ENCODE measurements at places on chromosomes 5 and 9.

GRCh38 chr5:132259069-132259851, 1.8 kb downstream of the PDLIM4 start:
- peak; percentile 36 for DNase-seq

- DNase-seq: no peak
These were observed 1.2 kb upstream of the GARIN3 start for GRCh38 chr5:157167214-157167621.

GRCh38 chr5:44862808-44863207, 54.1 kb downstream of the MRPS30 start:
- DNase-seq: peak; percentile 25

DNA sequence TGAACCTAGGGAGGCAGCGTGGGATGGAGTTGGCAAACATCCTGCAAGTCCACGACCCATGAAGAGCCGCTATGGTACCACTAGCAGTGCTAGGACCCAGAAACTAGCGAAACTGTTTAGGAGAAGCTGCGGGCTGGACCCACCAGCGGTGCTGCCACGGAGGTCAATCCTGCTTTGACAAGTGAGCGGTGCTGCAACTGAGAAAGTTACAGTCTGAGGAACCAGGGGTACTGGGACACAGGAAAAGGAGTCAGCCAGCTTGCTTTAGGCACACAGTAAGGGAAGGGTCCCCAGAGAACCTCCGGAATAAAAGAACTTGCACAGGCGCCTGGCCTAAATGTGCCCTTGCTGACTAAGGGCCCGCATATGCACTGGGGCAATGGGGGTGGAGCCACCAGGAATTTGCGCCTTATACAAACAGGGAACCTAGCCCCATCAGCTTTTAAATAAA, 23.6 kb upstream of the ANXA2R start:
- no peak for DNase-seq

- DNase-seq: no peak
These were observed 234.9 kb upstream of the ACTBL2 start for GRCh38 chr5:57717555-57717954.

DNA sequence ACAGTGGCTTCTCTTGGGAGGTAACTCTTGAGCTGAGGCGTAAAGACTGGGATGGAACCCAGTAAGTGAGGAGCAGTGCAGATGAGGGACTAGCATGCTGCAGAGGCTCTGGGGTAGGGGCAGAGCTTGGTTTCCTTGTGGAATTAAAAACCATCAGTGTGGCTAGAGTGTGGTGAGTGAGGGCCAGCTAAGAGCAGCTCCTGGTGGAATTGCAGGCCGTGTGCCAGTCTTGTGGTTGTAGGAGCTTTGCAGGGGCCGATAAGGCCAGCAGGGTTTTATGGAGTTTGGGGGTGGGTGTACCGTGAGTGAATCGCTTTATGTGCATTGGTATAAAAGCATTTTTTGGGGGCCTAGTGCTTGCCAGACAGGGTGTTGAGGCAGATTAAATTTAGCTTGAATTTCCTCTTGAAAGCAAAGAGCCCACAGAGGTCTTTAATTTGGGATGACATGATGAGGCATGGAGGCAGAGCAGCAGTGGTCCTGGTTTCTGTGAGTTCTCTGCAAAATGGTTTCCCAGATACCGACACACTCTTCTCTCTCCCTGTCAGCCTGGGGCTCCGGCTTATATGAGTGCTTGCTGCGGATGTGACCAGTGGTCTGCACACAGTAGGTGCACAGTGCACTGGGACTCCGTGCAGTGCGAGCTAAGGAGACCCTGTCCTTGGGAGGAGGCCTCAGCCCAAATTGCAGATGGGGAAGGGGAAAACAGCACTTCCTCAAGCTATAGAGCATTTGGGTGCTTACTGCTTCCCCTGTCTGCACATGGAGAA, 176.4 kb upstream of the PITX1 start:
- no peak for DNase-seq

GRCh38 chr9:3018691-3019230, 174.9 kb upstream of the PUM3 start:
- no peak for DNase-seq

- DNase-seq: no peak
These were observed 291.9 kb downstream of the EDIL3 start for GRCh38 chr5:84092738-84093137.

- DNase-seq: no peak
These were observed 100.9 kb upstream of the HCN1 start for GRCh38 chr5:45796959-45797553.

DNA sequence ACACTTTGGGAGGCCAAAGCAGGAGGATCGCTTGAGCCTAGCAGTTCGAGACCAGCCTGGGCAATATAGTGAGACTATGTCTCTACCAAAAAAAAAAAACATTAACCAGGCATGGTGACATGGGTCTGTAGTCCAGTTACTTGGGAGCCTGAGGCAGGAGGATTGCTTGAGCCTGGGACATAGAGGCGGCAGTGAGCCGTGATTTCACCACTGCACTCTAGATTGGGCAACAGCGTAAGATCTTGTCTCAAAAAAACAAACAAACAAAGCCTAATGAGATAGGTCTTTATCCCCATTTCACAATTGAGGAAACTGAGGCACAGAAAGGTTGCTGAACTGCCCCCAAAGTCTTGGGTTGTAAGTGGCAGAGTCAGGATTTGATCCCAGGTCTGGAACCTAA, 70.5 kb upstream of the RAD23B start:
- DNase-seq: no peak

- DNase-seq: no peak
These were observed 410.8 kb downstream of the DMAC1 start for GRCh38 chr9:7388755-7389154.

- no peak for DNase-seq
These were observed 197.1 kb upstream of the HMHB1 start for GRCh38 chr5:143614831-143615230.

DNA sequence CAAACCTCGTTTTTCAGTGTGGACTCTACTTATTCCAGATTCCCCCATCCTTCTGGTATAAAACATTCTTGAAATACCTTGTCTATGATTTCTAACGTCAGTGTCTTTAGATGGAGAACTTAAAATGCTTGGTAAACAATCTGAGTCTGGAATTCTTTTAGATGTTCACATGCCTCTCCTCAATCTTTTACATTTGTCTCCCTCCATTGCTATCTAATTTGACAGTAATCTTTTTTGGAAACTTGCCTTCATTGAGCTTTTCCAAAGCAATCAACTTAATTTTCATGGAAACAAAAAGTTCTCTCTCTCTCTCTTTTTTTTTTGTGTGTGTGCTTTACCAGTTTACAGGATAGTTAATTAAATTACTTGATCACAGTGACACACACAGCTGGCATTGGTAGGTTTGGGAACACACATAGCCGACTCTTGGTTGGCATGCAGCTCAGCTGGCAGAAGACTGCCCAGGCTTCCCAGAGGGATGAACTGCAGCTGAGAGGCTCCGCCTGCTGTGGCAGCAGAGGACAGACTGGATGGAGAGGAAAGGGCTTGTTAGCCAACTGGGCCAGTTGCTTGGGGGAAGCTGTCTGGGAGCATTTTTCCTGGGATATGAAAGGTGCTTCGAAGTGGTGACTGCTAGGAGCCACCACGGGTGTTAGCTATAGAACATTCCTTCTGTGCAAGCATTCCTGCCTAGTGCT, 271.3 kb downstream of the ZSWIM6 start:
- DNase-seq: no peak

DNA sequence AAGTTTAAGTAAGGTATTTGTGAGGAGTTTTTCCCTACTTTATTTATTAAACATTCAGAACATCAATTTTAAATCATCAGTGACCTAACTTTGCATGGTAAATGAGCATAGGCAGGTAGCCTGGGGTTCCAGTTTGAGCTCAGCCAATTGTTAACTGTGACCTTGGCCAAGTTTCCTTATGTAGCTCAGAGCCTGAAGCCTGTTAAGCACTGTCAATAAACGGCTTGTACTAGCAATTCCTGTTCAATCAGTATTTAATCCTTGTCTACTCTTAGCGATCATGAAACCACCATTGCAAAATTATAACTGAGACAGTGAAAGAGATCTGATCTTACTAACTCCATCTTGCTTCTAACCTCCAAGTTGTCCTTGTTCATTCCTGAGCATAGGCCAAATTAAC, 4.7 kb upstream of the SOWAHA start:
- DNase-seq: no peak

Measured in foreskin melanocyte (primary cell).